ENCODE measurements at places on chromosomes 3 and 15.

- DNase-seq: no peak
Observed at GRCh38 chr3:24548278-24548677, 53.6 kb upstream of the THRB start.

DNA sequence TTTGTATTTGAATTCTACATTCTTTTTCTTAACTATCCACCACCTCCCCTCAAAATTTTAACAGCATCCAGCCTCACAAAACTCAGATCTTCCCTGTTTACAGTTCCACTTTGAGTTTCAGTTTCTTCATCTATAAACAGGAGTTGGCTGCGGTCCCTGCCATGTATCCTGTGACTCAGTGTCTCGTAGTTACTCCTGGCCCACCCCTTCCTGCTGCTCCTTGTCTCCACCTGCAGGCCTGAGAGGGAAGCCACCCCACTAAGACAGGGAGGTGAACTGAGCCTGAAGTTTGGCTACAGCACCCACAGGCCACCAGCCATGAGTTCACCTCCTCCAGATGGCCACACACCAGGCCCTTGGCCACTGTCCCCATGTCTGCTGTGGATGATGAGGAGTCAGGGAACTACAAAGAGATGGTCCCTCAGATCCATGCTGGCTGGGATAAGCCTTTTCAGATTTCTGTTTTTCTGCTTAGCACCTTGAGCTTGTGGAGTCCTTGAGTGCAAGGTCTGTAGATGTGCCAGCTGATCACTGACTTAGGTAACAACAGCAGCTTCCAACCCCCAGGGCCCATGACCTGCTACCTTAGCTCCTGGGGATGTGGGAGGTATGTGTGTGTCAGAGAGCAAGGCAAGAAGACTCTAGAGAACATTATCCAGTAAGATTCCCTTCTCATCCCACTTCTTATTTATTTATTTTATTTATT lies 37.5 kb downstream of the CD86 start:
- no peak for DNase-seq

DNA sequence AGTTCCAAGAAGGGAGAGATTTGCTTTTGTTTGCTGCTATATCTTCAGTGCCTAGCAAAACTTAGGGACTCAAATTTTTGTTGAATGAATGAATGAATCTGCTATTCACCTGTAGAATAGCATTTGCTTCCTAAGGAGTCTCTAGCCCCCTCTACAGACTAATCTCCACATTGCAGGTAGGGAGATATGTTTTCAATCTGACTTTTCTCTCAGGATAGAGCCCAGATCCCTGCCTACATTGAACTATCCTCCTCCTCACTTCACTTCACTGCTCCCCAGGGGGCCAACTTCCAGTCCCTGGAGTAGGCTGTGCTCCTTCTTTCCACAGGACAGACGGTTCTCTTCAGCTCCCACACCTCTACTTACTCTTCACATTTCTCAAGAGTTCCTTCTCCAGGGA lies 81.9 kb upstream of the PTX3 start:
- peak; percentile 16 for DNase-seq

DNA sequence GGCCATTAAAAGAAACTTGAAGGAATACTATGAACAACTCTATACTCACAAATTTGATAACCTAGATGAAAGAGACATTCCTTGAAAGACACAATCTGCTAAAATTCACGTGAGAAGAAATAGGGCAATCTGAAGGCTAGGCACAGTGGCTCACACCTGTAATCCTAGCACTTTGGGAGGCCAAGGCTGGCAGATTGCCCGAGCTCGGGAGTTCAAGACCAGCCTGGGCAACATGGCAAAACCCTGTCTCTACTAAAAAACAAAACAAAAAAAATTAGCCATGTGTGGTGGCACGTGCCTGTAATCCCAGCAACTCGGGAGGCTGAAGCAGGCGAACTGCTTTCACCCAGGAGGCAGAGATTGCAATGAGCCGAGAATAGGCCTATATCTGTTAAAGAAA lies 104.8 kb downstream of the HES1 start:
- DNase-seq: no peak

GRCh38 chr15:35306361-35306981 lies 221.4 kb upstream of the NANOGP8 start:
- DNase-seq: no peak

DNA sequence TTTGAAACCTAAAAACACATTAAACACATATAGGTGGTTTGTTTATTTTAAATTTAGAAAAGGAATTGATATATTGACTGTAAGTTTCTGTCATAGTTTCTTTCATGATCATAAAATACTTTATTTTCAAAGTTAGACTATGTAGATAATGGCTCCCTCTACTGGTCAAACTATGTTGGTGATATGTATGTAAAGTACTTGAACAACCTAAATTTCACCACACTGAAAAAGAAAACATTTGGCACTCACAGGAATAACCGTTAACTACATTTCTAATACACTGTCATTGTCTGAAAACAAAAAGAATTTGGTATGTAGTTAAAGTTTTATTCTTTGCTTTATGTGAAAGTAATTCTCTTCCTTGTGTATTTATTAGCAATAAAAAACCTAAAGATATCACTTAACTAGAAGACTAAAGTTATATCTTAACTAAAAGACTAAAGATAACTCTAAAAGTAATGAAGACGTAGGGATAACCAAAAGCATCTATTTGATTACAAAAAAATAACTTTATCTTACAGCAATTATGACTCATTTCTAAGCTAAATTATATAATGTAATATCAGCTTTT lies 427.5 kb downstream of the VGLL3 start:
- DNase-seq: peak; percentile 15
